ENCODE measurements at places on chromosomes 3 and 15.

DNA sequence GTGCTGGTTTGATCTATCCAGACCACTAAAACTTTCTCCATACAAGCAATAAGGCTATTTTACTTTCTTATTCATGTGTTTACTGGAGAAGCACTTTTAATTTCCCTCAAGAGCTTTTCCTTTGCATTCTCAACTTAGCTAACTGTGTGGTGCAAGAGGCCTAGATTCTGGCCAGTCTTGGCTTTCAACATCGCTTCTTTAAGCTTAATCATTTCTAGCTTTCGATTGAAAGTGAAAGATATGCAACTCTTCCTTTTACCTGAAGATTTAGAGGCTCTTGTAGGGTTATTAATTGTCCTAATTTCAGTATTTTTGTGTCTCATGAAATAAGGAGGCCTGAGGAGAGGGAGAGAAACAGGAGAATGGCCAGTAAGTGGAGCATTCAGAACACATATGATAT is 234.8 kb upstream of the GADL1 start:
- no peak overlapping the region for H3K4me3 ChIP-seq
- H3K27me3 ChIP-seq = no peaks in the 10 kb centered on the region
- DNase-seq = no peak
- H3K27ac ChIP-seq = no peak overlapping the region
- no peaks in the 10 kb centered on the region for H3K36me3 ChIP-seq

DNA sequence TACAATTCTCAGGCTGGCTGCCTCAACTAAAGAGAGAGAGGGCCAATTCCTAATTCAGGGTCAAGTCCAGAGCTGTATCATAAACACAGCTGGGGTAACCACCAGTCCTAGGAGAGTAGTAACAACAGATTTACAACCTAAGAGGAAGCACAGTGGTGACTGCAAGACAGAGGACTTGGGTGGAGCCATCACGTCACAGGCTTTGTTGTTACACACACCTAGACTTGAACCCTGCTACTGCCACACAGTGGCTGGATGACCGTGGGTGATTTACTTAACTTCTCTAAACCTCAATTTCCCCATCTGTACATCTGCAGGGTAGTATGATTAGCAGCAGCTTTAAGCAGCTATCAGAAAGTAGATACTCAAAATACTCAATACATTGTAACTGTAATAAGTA is 78.6 kb downstream of the MYLK start:
- no peaks in the 10 kb centered on the region for H3K36me3 ChIP-seq
- no peaks in the 10 kb centered on the region for H3K27me3 ChIP-seq
- no peak overlapping the region for H3K27ac ChIP-seq
- H3K4me3 ChIP-seq = no peak overlapping the region
- no peak for DNase-seq
- peaks cover 13% of the 10 kb centered on the region for H3K4me1 ChIP-seq

- no peaks in the 10 kb centered on the region for H3K27me3 ChIP-seq
- H3K36me3 ChIP-seq = no peaks in the 10 kb centered on the region
Observed at GRCh38 chr3:3102751-3103150, 7.4 kb downstream of the IL5RA start.

DNA sequence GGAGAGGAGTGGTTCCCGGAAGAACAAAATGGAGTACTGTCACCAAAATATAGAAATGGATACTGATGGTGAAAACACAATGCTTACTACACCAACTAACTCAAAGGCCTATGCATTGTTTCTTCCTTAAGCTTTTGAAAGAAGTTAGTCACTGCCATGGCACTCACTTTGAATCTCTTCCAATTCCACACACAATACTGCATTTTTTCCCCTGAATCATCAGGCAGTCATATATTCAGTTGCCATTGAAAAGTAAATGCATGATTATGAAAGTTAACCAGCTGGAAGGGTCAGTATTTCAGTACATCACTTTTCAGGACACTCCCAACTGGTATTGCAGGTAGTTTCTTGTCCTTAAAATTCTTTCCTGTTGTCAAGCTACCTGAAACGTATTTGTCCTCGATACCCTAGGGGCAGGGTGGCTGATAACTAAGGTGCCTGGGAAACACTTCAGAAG is 9.0 kb upstream of the LRRFIP2 start:
- no peak overlapping the region for H3K4me3 ChIP-seq
- H3K27ac ChIP-seq = peak overlapping the region; percentile 60
- peaks cover 5% of the 10 kb centered on the region for H3K36me3 ChIP-seq
- H3K27me3 ChIP-seq = no peaks in the 10 kb centered on the region

GRCh38 chr3:119794971-119795612 is 13.2 kb downstream of the NR1I2 start:
- no peaks in the 10 kb centered on the region for H3K36me3 ChIP-seq
- peaks cover 1% of the 10 kb centered on the region for H3K27me3 ChIP-seq
- H3K4me3 ChIP-seq = no peak overlapping the region
- H3K27ac ChIP-seq = no peak overlapping the region
- peaks cover 20% of the 10 kb centered on the region for H3K4me1 ChIP-seq

DNA sequence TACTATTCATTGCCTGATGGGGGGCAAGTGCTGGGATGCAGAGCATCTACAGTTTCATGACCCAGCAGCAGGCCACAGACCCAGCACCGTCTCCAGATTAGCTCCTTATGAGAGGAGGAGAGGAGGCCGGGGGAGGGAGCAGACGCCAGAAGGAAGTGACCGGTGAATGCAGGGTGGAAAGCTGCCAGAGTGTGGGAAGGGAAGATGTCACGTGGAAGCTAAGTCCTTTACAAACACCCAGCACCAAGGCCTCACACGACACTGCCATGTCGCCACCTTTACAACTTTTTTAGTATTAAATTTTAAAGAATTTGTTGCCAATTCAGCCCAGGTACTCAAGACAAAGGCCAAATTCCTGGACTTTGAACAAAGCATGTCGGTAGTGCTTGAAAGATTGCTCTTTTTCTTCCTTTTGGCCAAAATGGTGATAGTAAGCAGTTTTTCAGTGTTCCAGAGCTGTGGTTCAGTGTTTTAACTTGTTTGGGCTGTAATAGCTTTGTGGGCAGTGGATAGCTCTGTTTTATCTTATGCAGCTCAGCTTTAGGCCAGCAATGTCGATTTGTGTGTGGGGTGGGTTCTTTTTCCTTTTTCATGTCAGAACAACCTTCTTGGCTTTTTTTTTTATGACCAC is 58.2 kb downstream of the ZBTB38 start:
- H3K36me3 ChIP-seq = peaks cover 23% of the 10 kb centered on the region
- peak overlapping the region; percentile 2 for H3K4me3 ChIP-seq
- peak overlapping the region; percentile 55 for H3K27ac ChIP-seq
- DNase-seq = peak; percentile 78
- H3K4me1 ChIP-seq = peaks cover 18% of the 10 kb centered on the region

DNA sequence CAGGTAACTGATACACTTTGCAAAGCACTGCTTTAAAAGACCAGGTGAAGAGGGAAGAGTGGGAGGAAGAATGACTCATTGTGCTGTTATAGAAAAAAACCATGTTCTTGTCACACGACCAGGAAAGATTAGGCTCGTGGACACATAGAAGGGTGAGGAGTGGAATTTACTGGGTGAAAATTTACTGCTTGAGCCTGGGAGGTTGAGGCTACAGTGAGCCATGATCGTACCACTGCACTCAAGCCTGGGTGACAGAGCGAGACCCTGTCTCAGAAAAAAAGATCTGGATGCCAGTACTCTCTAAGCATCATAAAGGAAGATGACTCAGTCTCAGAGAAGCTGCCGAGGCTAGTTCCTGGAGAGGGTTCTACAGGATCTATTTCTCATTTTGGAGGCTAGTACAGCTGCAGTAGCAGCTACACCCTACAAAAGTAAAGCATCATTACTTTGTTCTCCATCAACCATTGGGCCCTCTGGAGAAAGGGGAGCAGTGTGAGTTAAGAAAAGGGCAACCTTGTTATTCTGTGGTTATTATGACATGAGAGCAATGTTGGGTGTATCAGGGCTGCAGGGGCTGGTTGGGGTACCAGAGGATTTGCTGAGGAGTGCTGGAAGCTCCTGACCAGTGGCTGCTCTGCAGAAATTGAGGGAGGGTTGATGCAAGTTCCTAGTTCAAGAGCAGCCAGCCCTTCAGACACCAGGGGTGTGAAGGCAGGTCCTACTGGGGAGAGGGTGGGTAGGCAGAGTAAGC is 75.4 kb downstream of the CMTM8 start:
- no peaks in the 10 kb centered on the region for H3K36me3 ChIP-seq
- no peaks in the 10 kb centered on the region for H3K27me3 ChIP-seq
- H3K27ac ChIP-seq = peak overlapping the region; percentile 24

DNA sequence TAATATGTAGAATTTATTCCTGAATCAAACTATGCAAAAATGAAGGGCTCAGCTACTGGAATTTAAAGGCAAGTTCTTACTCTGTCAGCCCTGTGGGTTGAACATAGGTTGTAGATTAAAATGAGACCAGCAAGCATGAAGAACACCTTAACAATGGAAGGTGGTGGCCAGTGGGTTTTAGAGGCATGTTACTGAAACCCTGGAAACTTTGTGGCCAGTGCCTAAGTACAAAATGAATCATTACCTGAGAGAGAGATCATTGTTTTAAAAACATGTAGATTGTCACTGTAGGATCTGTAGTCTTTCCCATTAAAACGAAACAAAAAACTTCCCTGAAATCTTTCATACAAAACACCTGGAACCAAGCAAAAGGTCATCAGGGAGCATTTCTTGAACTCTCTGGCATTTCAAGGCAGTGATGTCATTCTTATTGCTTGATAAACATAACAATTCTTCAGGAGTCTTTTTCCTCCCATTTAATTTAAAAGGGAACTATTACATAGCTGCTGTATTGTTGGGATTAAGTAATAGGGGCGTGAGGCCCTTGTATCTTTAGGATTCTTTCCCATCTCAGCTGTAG is 51.8 kb downstream of the TMEM108 start:
- H3K4me1 ChIP-seq = no peaks in the 10 kb centered on the region
- no peak overlapping the region for H3K4me3 ChIP-seq
- H3K27me3 ChIP-seq = no peaks in the 10 kb centered on the region
- H3K36me3 ChIP-seq = no peaks in the 10 kb centered on the region
- H3K27ac ChIP-seq = no peak overlapping the region

DNA sequence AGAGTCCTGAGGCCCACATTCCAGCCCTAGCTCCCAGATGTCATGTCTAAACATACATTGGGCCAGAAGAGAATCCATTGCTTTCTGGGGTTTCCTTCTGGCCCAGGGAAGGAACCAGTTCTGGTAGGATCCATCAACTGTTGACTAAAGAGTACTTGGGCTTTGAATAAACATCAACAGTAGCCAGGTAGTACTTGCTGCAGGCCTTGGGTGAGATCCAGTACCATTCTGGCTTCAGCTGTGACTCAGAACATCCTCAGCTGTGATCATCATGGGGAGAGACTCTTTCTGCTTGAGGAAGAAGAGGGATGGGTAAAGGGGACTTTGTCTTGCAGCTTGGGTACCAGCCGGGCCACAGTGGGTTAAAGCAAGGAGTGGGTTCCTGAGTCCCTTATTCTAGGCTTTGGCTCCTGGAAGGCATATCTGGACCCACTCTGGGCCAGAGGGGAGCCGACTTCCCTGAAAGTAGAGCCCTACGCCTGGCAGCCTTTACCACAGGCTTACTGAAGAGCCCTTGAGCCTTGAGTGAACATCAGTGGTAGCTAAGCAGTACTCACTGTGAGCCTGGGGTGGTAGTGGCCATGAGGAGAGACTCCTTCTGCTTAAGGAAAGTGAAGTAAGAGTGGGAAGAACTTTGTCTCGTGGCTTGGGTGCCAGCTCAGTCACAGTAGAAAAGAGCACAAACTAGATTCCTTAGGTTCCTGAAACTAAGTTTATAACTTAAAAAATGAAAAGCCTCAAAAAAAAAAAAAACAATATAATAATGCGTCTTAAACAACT is 128.3 kb downstream of the GOLIM4 start:
- no peak for DNase-seq
- H3K4me3 ChIP-seq = no peak overlapping the region
- no peaks in the 10 kb centered on the region for H3K36me3 ChIP-seq

- H3K4me3 ChIP-seq = peak overlapping the region; percentile 38
- DNase-seq = peak; percentile 64
- peaks cover 47% of the 10 kb centered on the region for H3K36me3 ChIP-seq
- H3K27me3 ChIP-seq = no peaks in the 10 kb centered on the region
- H3K4me1 ChIP-seq = peaks cover 70% of the 10 kb centered on the region
- peak overlapping the region; percentile 87 for H3K27ac ChIP-seq
Observed at GRCh38 chr3:42180901-42181300, 85.1 kb downstream of the CCK start.

DNA sequence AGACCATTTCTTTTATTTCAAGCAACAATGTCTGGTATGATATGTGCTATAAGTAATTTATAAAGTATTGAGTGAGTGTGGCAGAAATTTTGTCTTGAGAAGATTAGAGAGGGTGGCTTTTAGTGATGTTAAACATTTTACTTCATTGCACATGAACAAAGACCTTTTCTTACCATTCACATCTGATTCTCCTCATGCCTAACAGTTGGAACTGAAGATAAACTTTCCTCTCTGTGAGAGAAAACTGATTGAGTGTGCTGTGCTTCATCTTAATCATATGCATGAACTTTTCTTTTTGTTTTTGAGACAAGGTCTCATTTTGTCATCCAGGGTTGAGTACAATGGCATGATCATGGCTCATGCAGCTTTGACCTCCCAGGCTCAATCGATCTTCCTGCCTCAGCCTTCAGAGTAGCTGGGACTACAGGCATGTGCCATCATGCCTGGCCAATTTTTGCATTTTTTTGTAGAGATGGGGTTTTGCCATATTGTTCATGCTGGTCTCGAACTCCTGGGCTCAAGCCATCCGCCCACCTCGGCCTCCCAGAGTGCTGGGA is 377.7 kb upstream of the GOLIM4 start:
- no peaks in the 10 kb centered on the region for H3K27me3 ChIP-seq
- H3K27ac ChIP-seq = no peak overlapping the region
- DNase-seq = no peak
- no peaks in the 10 kb centered on the region for H3K36me3 ChIP-seq
- no peak overlapping the region for H3K4me3 ChIP-seq
- H3K4me1 ChIP-seq = no peaks in the 10 kb centered on the region

DNA sequence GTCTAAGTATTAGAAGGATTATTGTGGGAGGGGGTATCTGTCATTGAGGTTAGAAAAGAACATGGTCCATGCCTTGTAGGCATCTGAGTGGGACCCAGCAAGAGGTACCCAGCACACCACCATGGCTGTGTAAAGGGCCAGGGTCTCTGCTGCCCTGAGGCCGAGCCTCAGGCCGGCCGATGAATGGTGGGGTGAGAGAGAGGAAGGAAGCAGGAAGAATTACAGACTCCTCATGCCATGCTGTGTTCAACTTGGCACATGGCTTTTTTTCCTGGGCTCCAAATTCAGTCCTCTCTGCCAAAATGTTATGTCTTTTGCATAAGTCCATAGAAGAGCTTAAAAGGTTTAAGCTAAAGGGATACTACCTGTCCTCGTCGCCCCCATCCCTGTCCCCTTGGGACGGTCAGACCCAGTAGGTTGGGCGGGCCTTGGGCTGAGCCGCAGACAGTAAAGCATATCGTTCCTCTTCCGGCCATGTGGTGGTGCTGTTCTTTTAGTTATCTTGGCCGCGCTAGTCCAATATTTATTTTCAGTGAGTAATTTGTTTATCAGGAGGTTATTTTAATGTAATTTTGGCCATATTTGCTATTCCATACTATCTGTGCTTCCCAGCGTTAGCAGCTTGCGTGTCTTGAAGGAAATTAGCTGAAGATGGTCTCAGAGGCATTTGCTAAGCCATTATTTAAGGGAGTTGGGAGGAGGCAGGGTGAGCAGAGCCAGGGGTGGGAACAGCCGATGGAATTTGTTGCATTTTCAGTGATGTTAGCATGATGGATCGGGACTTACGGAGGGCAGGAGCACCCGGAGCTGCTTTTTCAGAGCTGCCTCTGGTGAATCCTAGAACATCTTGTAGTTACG is 152.4 kb downstream of the AGBL1 start:
- H3K27ac ChIP-seq = no peak overlapping the region
- peak; percentile 25 for DNase-seq
- H3K4me1 ChIP-seq = no peaks in the 10 kb centered on the region
- H3K27me3 ChIP-seq = peaks cover 33% of the 10 kb centered on the region
- no peak overlapping the region for H3K4me3 ChIP-seq
